ENCODE measurements at places on chromosomes 1 and 21.

GRCh38 chr1:22803833-22804232 lies 93.2 kb downstream of the EPHB2 start:
- no peak for DNase-seq

DNA sequence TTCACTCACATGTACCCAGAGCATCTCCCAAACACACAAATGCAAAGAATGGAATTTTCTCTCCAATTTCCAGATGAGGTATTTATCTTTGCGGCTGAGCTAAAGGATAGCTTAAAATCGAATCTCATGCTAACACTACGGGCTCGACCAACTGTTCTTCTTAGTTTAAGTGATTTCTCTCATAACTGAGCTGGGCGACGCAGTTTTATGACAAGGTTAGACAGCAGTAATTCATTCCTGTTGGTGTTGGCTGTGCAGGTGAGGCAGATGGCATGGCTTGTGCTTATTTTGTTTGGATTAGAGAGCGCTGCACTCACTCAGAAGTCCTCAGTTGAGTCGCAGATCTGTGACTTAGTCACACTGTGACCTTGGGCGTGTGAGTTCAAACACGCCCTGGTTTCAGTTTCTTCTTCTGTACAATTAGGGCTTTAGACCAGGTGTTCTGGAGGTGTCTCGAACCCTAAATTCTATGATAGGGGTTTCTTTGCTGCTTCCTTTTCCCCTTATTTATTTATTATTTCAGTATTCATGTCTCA lies 41.5 kb upstream of the MRPS6 start:
- no peak for DNase-seq

DNA sequence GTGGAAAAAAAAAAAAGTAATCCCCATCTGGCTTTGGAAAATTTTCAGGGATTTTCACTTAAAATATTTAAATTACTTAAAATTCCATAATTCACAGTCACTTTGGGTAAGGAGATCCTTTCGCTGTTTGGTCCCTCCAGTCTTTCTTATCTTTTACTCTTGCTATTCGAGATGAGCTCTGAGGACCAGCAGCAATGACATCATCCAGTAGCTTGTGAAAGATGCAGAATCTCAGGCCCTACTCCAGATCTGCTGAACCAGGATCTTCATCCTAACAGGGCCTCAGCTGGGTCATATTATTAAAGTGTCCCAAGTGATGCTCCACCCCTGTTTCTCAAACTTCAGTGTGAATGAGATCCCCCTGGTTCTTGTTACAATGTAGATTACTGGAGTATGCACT lies 46.9 kb upstream of the PLXNA2 start:
- no peak for DNase-seq

DNA sequence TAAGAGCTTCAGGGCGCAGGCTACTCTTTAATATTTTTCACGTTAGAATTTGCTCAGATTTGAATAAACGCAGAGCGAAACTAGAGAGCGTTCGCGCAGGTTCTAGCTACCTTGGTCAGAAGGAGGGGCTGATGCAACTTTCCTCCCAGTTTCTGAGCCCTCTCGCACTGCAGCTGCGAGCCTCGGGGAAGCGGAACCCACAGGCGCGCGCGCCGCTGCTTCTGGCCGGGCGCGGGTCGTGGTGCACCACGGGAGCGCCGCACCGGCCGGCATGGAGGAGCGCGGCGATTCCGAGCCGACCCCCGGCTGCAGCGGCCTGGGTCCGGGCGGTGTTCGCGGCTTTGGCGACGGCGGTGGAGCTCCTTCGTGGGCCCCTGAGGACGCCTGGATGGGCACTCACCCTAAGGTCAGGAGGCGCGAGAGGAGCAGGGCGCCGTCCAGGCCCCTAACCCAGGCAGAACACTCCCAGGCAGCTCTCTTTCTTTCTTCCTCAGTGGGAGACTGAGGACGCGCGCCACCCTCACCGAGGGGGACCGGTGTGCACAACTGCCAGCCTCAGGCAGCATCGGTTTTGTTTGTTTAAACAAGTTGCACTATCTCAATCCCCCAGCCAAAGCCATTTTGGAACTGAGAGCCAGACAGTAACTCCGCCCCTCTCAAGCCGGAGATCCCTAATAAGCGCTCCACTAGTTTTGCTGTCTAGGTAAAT lies at the start of gene TSEN15:
Gene TSEN15, plus strand, starts transcription at position 246 of the 709 bp plus-strand sequence. Its CDS starts 26 bp downstream, at position 272.
- DNase-seq: peak; percentile 82

DNA sequence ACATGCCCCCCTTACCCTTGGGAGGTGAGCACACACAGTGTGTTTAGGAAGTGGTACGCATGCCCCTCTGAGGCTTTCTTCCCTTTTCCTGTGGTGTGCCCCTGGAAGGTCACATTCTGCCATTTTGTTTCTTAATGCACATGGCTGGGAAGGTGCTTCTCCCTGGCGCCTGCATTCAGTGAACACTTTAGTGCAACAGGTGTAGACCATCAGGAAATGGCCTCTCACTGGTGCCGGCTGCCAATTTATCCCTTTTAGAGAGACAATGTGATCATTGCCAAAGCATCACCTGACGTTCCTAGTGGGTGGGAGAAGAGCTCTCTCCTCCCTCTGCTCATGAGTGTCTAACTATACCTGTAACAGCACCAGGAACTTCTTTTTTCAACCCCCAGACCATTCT lies 51.8 kb upstream of the PDE9A start:
- DNase-seq: no peak
